ENCODE measurements at places on chromosomes 7 and 10. TPM values are rescaled to one million over a fixed set of nuclear protein-coding genes. Genes with fewer than 3 reads are reported as not detected.

GRCh38 chr10:80491251-80492102 lies 37.4 kb downstream of the TSPAN14 start:
- DNase-seq = no peak

GRCh38 chr10:63481815-63482421 lies 16.1 kb upstream of the JMJD1C start:
- no peak for DNase-seq

DNA sequence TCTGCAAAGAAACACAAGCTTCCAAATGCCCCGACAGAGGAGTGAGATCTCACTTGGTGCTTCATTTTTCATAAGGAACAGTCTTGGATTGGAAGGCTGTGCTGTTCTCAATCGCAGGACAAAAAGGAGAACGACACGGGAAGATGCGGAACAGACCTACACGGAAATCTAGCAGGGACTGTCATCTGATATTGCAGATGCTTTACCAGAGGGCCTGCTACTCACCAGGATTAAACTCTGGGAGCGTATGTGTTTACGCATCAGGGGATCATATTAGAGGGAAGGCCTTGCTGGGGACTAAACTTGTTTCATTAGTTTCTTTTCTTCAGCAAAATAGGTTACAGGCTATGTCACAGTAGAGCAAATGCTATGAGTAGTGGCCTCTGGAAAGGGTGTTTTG lies 82.8 kb upstream of the EEPD1 start:
- DNase-seq = no peak

Gene GNAT3
- not detected for total RNA-seq

GRCh38 chr10:88664142-88664541 lies at the start of gene LIPF:
Gene LIPF, plus strand, starts transcription at chr10:88664442. Its CDS starts 2,856 bp downstream, at chr10:88667298.
- no peak for DNase-seq

DNA sequence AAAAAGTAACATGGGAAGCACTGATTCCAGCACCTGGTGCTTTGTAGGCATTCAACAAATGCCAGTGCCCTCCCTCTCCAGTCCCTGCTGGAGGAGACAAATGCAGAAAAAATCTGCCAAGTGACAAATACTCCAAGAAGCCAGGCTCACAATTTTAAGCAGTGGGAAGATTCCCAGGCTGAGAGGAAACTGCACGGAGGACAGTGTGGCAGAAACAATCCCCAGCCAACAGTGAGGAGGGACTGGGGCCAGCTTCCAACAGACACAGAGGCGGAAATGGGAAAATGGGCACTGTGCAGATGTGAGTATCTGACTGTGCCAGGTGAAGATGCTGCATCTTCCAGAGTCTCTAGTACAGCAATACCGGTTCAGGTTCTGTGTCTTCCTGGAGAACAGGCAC lies 106.3 kb downstream of the SLIT1 start:
- DNase-seq = no peak

Gene FAM170B
- not detected for total RNA-seq

DNA sequence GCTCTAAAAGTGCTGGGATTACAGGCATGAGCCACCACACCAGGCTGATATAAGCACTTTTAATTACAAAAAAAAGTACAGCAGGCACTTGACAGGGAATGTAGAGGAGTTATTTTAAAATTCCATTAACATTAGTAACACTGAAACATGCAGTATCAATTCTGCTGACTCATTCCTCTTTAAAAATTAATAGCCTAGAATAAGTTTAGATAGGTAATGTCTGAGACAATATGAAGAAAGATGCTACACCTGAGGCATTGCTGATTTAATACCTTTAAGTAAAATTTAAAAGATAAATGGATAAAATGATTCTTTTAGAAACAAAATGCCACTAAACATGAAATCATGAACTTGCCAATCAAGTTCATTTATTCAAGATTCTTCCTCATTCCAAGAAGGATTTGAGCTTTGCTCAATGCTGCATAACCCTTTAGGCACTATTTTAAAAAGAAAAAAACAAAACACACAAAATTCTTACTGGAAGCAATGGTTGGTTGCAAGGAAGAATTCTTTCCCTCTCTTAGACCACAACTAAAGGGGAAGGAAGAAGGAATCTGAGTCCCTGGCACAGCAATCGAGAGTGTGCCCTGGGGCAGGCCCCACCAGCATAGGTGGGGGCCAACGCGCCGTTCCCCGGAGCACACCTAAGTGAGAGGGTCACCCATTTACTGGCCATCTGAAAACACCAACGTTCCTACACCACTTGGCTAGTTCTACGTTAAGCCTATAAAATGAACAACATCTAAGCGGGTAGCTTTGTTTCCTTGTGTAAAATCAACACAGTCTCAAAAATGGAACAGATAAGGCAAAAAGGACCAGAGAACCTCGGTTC lies 26.6 kb downstream of the ESYT2 start:
- no peak for DNase-seq

DNA sequence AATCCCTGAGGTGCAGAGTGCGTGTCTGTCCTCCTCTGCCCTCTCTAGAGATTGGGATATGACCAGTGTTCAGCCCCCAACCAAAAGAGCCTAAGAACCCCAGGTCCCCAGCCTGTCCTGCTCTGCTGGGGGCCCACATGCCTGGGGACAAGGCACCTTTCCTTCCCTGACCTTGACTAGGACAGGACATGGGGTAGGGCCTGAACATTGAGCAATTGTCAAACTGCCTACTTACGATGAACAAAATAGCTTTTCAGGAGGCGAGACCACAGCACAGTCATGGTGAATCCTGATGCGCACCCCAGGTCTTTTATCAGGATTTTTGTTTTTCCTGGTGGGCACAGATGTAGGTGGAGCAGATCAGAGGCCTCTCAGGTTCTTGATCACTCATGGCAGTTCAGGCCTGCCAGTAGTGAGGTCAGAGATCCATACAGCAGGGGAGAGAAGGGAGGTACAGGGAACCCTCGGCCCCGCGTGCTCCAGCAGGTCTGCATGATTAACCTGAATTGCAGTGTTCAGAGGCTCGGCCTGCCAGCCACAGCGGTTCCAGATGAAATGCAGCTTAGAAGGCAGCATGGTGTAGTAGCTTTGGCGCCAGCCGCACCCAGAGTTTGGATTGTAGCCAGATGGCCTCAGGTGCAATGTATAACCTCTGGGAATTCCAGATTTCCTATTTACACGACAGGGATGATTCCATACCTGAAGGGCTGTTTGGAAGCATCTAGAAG lies 191.3 kb downstream of the CUX1 start:
- no peak for DNase-seq

All from pulmonary artery endothelial cell (primary cell).